ENCODE measurements at places on chromosomes 2 and 18.

- no peak for DNase-seq
Measured at GRCh38 chr18:79868168-79868784, 70.5 kb downstream of the KCNG2 start.

DNA sequence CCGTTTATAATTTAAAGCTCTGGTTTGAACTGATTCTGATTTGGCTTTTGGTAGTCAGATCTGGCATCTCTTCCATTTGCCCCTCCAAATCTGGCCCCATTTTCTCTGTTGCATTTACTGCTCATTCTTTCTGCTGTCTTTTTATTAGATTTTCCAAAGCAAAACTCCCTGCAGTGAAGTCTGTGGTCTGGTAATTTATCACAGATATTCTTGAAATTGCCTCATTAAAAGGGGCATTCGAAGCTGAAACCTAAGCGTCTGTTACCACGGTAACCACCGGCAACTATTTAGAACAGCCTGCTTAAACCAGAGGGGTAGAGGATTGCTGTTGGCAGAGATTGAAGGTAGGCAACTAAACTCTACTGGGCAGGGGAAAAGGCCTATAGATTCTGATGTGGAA, 111.5 kb upstream of the UPP2 start:
- no peak for DNase-seq

DNA sequence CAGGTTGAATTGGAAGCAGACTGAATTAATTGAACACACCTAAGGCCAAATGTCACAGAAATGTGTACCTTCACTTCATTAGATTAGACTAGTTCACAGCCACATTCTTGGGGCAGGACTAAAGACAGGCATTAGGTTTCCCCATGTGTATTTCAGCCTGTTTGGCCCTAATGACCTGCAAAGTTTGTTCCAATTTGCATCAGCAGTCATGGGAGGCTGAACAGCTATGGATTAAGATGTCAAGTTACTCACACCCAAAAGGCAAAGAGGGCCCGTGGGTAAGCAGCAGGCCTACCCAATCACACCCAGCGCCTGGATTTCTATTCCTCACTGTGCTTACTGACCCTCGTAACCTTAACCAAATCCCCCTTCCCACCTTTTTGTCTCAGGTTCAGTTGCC, 99.6 kb upstream of the RIOK3 start:
- DNase-seq, result no peak

DNA sequence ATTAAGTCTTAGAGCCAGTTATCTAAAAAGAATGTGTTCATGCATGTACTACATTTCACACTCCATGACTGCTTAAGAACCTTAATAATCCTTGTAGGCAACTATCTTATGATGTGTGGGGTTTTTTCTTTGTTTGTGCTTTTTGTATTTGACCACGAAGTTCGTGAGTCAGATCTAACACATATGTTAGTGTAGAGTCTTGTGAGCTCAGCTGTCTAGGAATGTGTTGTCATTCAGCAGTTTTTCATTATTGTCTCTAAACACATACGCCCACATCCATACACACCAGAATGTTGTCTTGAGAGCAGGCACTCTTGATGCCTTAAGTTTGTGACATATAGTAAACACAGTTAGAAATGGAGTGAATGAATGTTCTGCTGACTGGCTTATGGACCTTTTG, 38.4 kb downstream of the CAB39 start:
- DNase-seq, result no peak

DNA sequence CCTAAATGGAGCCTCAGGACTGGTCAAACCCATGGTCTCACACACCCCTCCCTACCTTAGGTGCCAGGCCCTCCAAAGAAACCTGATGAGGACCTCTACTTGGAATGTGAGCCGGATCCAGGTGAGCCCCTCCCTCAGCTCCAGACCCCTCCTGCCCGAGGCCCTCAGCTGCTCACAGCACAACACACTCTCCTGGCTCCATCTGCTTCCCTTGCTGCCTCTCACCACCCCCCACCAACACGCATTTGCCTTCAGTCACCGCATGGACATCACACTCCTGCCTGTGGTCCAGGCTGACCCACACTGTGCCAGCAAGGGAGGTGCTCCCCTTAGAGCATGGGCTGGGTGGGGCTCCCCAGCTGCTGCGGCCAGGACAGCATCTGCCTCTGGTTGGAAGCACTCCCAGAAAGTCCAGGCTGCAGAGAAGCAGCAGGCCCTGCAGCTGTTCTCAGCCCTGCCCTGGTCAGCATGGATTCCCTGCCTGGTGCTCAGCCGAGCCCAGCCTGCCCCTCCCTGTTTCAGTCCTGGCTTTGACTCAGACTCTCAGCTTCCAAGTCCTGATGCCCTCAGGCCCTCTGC, 15.1 kb downstream of the SH2D6 start:
- DNase-seq, result no peak

GRCh38 chr18:48946329-48946835, 4.4 kb downstream of the SMAD7 start:
- DNase-seq, result no peak

- peak; percentile 51 for DNase-seq
Measured at GRCh38 chr18:45839414-45840395, 14.2 kb downstream of the SIGLEC15 start.

DNA sequence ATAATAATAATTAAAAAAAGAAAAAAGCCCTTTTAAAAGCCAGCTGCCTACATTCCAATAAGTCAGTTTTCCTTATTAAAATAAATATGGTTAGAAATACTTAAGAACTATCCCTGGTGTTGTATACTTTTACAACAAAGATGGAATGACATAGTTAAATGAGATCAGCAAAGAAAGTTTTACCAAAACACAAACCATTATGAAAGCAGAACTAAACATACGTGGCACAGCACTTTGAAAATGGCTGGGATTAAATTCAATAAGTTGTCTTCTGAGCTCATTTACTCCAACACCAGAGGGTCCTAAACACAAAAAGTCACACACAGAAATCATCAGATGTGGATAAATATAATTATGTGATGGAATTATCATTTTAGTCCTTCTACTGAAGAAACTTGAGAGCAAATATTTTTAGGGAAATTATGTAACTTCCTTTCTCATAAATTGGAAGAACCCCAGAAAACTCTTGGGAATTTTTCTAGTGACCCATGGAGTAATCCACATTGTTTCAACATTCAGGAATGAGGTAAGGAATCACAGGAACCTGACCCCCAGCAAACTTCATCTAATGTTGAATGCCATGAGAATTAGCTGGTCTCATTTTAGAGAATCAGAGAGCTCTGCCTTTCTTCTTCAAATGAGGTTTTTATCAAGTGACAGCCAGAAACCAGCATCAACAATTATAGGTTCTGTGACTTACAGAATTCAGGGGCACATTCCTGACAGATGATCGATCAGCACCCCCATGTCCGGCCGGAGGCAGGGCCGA, 11.5 kb upstream of the TMEM237 start:
- no peak for DNase-seq
